ENCODE measurements at places on chromosomes 7 and 10. TPM values are rescaled to one million over a fixed set of nuclear protein-coding genes. Genes with fewer than 3 reads are reported as not detected.
A peak's percentile ranks its signal among the peaks of the same experiment; 100 is the strongest.

DNA sequence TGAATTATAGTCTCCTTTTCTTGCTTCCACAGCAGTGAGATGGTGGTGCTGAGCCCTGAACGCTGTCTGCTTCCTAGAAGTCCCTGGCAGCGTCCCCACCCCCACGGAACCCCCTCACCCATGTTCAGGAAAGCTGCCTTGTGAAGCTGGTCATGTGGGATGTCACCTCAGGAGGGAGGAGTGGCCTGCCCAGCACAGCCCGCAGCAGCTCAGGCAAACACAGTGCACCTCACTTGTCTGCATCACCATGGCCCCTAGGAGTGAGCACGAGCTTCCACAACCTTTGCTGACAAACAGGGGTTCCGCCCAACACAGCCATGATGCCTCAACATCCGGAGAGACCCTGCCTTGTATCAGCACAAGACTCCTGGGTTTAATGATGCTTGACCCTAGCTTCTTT lies 508.9 kb downstream of the RPS24 start:
- DNase-seq = no peak

DNA sequence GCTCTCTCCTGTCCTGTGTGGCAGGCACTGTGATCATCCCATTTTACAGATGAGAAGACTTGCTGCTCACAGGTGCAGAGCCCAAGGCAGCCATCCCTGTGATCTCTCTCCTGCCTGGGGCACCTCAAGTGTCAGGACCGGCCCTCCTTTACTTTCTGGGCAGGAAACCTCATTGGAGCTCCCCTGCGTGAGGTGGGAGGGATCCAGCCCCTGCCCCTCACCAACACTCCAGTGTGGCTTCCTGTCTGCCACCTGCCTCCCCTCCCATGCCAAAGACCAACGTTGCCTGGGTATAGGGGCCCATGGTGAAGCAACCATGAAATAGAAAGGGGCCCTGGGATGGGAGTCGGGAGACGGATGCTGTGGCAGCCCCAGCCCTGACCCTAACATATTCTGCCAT lies 91.2 kb upstream of the MYL10 start:
- no peak for DNase-seq

- DNase-seq = no peak
These were observed 151.5 kb downstream of the PFKFB3 start for GRCh38 chr10:6354168-6354772.

DNA sequence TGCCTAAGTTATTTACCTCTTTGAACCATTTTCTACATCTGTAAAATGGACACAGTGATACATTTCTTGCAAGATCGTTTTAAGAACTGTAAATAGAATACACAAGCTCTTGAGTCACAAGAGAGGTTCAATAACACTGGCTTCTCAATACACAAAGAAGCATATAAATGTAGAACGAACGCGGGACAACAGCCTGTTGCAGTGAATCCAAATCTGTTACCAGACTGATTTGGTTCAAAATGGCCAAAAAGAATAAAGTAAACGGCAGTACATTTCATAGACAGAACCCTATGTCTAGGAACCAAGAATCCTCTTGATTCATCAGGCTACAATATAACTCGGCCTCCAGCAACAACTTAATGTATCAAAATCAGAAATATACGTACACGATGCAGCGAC lies 701 bp downstream of the MTPAP start:
- DNase-seq = no peak

- DNase-seq = no peak
These were observed 32.3 kb upstream of the ARL4A start for GRCh38 chr7:12655161-12655560.

- DNase-seq = peak; percentile 30
These were observed 27.5 kb downstream of the DLG5 start for GRCh38 chr10:77899080-77899477.

DNA sequence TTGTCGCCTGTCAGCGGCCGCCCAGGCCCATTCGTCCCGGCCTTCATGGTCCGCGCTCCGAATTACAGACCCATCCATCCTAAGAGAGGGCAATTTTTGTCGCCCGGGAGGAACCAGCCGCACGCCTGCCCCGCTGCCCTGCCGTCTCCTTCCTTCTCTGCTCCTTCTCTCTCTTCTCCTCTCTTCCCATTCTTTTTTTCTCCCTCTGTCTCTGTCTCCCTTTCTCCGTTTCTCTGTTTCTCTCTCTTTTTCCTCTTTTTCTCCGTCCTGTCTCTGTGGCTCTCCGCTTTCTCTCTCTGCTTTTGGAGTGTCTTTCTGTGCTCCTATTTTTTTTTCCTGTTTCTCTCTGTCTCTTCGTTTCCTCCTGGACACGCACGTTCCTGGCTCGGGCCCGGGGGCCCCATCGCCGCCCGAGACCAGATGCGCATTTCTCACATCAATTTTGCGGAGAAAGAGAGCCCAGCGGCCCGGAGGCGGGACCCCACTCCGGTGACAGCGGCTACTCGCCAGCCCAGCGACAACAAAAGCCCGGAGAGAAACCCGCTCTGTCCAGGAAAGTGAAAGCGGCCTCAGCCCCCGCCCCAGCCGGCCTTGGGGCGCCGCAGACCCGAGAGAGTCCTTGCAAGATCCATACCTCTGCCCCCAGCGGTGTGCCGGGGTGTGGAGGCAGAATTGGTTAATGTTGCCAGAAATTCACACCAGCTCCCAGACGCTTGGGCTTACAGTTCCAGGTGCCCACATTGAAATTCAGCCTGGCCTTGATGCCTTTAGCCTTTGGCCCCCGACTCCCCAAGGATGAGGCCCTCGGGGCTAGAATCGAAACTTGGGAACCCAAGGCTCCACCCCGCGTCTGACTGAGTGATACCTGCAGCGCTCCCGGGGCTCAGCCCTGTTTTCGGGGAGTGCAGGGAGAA lies 4.1 kb downstream of the LBX1 start:
- DNase-seq = no peak

GRCh38 chr10:102776779-102777456 lies 33.2 kb downstream of the WBP1L start:
- DNase-seq = peak; percentile 74

GRCh38 chr10:133438711-133439273 lies 14.4 kb upstream of the SPRN start:
- peak; percentile 55 for DNase-seq

DNA sequence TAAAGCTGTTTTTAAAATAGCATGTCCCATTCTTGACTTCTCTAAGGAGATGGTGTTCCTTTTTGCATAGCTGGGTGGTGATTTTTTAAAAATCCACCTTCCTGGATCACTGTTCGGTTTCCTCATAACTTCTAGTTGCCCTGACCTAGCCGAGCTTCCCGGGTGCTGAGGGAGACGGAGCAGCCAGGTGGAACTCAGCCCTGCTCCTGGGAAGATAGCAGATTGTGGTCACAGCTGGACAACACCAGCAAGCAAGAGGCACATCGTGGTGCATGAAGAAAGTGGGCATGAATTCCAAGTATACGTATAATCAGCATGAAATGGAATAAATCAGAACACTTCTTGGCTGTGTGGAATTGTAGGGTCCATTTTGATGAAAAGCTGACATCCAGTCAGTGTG lies 73.5 kb upstream of the RSU1 start:
- no peak for DNase-seq

DNA sequence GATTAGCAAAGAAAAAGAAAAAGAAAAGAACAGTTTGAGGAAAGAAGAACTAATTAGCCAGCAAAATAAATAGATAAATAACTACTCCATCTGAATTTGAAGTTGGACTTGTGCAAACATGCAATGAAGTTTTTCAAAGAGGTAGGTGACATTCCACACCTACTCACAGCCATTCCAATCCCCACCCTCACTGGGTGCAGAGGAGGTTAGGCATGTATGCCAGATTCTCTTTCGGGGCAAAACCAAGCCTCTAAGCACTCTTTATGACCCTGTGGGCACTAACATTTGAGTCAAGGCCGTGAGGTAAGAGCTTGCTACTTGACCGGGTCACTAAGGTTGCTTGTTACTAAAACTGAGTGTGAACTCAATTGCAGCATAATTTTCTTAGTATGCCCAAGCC lies 108.4 kb upstream of the SEMA3A start:
- no peak for DNase-seq

- DNase-seq = no peak
These were observed 33.7 kb upstream of the CFAP46 start for GRCh38 chr10:132975831-132976682.

DNA sequence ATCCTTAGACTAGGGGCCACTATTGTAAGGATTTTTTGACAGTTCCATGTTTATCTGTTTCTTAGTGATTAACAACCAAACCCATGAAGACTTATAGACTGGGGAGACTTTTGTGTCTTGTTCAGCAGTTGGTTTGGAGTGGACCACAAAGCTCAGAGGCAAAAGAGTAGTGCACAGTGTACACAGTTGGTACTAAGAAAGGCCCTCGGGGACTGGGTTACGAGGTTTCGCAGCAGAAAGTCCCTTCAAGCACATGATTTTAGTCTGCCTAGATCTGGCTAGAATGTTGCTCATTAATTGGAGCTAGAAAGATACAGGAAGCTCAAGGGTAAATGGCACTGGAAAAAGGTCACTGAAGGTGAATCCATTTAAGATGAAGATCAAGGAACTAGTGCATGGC lies 35.4 kb downstream of the CDK14 start:
- no peak for DNase-seq

GRCh38 chr10:117550076-117550475 lies 7.5 kb downstream of the EMX2 start:
- no peak for DNase-seq

DNA sequence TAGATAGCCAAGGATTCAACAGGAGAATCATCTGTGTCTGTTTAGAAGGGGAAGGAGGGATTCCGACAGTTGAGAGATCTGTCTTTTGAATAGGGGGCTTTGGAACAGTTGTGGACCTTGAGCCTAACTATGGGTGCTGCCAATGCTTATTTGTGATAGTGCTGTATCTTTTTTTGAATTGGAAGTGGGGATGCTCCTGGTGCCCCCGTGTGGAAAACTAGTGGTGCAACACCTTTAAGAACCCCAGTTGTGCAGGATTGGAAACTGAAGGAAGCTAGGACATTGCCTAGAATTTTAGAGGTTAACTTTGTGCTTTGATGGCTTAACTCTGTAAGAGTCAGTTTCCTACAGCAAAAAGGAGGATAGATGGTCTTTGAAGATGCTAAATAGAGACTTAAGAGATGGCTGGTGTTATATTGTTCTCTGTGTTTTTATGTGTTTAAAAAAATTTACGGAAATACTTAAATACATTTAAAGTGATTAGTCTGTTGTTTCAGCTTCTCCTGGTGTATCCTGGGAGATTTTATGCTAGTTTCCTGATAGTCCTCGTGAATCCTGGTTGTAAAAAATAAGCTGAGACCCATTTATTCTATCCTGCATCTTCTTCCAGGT lies 69.3 kb downstream of the AP3M1 start:
- DNase-seq = no peak

GRCh38 chr7:8200717-8201116 lies 61.2 kb downstream of the ICA1 start:
- no peak for DNase-seq

DNA sequence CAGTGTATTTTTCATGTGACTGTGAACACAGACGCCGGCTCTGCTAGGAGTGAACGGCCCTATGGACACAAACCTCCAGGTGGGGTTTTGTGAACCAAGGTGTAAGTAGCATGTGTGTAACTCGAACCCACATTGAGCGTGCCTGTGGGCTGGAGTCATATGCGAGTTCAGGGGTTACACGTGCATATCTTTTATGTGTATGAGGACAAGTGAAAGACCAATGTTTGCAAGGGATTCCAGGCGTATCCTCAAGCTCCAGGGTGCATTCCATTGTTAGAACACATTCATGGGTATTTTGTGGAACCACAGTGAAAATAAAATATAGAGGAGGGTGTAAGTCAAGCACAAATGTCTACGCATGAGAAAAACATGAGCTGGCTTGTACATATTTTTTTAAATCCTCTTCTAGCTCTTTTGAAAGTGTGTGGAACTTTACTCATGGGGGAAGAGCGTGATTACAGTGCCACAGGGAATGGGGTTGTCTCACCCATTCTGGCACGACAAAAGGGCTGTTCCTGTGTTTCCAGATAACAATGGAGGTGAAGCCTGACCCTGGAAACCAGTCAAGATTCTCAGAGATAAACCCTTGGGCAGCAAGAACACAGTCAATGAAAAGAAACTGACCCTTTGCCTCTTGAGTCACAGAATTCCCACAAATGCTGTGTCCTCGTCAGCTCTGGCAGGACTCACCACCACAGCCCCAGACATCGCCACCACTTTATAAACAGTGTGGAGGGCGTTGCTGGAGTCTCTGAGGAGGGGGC lies 37.0 kb upstream of the GOT1 start:
- DNase-seq = no peak

GRCh38 chr10:22702348-22702747 lies 12.0 kb downstream of the PIP4K2A start:
- no peak for DNase-seq

DNA sequence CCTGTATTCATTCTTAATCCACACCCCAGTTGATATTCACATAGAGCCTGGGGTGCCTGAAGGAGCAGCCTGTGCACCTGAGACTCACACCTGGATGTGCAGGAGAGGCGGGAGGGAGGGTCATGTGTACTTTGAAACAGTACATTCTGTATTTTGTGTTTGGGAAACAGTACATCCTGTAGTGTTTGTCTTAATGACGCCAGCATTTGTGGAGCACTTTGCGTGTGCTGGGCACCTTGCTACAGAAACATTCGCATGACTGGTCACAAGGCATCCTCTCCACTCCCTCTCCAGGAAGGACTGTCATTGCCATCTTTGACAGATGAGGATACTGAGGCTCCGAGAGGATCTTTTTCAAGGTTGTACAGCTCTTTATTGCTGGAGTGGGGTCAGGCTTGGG lies 132.1 kb downstream of the TACC2 start:
- DNase-seq = no peak

- no peak for DNase-seq
These were observed 82.6 kb upstream of the AOAH start for GRCh38 chr7:36806891-36807290.

DNA sequence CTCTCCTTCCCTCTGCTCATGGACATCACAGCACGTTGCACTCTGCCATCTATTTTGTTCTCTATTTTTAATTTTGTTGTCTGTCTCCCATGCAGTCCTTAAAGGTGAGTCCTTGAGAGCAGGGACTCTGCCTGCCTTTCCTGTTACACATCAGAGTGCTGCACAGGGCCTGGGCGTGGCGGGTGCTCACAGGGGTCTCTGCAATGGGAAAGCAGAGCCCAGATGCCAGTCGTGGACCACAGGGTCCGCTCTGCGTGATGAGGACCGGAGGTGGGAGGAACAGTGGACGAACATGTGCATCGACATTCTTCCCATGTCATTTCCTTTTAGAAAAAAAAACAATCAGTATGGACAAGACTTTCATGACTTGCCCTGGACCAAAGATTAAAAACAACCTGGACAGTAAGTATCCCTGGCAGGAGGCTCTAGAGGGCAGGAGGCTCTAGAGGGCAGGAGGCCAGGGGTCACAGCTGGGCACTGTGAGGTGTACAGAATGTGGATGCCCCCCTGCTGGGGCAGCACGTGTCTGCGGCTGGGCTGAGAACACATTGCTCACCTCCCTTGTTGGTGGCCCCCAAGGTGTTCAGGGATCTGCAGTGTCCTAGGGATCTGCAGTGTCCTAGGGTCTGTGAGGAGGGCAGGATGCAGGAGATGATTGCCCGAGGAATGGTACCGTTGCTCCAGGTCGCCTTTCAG lies 29.6 kb upstream of the ZNF488 start:
- no peak for DNase-seq

The EPO gene
- 4.2 TPM for total RNA-seq

The ETV1 gene
- 1.8 TPM for total RNA-seq

The NDUFA5 gene
- total RNA-seq = 38.5 TPM

The PAXIP1 gene
- 5.0 TPM for total RNA-seq

The CDNF gene
- total RNA-seq = 5.6 TPM

The GRM3 gene
- not detected for total RNA-seq

The EBLN1 gene
- not detected for total RNA-seq

The DGKB gene
- total RNA-seq = 0.34 TPM

The MIOS gene
- 23.1 TPM for total RNA-seq

The STRIP2 gene
- total RNA-seq = 0.29 TPM

The STEAP1B gene
- total RNA-seq = not detected

The ELFN1 gene
- 0.94 TPM for total RNA-seq
